Activated effector memory CD4-positive, alpha-beta T cell treated with Interleukin-2 at 50 U/mL for 16 hours (primary cell): ENCODE measurements at places on chromosomes 6 and 20.

DNA sequence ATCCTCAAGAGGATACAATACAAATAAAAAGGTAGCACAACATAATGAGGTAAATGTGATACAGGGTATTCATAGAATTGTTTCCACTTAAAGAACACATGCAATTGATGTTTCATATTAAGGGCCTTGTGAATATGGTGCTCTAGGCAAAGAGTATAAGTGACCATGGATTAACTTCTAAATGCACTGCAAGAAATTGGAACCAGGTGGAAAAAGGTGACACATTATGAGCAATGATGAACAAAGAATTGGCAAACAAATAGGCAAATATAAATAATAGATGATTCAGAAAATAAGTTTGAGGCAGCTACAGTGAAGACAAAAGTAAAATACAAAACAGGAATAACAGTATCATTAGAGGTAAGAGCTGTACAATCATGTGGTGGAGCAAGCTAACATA is 192.0 kb downstream of the GRIK2 start:
- no peak for DNase-seq

- no peak for DNase-seq
Observed at GRCh38 chr6:149782337-149782736, 32.8 kb downstream of the PCMT1 start.

- DNase-seq: no peak
Observed at GRCh38 chr6:164415832-164416563, 893.4 kb downstream of the C6orf118 start.

DNA sequence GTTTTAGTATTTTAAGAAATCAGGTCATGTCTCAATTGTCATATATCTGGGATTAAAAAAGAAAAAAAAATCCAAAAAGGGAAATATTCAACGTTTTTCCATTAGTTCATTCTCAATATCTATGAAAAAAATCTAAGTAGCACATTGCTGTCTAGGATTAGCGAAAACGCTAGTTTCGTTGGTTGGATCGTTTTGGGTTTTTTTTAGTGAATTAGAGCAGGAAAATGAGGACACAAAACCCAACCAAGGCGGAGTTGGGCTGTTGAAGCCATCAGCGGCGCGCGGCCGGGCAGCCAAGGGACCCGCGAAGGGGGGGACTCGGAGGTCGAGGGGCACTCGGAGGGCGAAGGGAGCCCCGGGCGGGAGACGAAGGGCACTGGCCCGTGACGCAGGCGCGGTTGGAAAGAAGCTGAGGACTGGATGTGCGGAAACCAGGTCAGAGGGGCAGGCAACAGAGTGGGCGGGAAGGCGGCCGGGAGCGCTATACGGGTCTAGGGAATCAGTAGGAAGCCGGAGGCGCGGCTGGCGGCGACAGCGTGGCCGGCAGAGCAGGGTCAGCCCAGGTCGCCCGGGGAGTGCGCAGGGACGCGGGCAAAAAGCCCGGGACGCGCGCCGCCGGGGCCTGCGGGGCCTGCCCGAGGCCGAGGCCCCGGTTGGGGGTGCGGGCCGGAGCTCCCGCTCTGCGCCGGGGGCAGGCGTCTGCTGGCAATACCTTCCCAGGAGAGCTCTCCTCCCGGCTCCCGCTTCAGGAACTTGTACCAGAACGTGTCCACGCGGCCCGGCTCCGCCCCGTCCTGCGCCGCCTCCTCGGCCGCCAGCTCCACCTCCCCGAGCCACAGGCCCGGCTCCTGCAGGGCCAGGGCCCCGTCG is 599 bp downstream of the EPM2A start:
- DNase-seq: peak; percentile 53

DNA sequence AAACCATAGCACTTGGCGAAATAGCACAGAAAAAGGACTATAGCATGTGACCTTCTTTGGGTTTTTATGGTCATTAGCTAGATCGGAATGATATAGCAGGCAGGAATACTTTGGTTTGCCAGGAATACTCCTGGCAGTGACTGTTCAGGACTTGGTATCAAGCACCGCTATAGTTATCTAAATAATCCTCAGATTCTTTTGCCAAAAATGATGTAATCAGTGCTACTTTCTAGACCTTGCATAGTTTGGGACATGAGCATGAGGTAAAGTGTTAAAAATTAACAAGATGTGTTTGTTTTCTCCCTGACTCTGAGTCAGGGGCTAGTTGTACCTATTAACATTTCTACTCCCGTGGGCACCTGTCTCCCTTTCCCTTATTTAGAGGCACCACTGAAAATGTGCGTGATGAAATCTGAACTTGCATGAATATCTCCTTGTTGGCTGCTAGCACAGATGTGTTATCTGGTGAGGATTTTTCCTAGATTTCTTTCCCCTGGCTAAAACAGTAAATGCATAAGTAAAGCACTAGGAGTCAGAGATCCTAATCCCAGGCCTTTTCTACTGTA is 511.0 kb downstream of the CDKAL1 start:
- DNase-seq: no peak

GRCh38 chr20:59240006-59240405 is 60.4 kb upstream of the EDN3 start:
- no peak for DNase-seq

GRCh38 chr20:63567386-63568169 is 6.5 kb downstream of the HELZ2 start:
- peak; percentile 39 for DNase-seq

GRCh38 chr6:40960742-40961430 is 78.1 kb downstream of the UNC5CL start:
- DNase-seq: no peak

DNA sequence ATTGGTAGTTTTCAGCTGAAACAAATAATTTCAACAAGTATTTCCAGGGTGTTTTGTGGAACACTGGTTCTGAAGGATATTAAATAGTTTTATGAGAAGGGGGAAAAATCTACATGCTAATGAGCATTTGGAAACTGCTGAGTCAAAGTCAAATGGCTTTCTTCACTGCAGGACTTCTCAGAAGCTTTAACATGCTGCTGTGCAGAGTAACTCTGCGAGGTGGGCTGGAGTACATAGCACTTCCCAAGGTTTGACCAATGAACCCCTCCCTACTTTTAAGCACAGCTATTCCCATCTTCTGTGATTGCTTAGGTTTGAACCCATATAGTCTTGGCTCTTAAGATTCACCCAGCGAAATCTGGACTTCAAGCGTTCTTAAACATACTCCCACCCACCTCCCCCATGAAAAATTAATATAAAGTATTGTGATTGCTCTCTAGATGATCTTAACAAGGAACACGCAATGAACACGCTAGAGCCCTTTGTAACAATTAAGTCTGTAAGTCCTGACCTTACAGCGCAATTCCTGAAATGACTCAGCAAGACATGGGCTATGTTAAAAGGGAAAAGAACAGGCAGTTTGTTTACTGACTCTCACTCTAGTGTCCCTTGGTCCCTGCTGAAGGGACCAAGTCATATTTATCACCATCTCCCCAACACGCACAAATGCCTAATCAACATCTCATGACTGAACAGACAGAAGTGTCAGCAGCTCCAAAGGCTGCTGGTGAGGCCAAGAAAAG is 105.2 kb downstream of the NFATC2 start:
- DNase-seq: no peak

DNA sequence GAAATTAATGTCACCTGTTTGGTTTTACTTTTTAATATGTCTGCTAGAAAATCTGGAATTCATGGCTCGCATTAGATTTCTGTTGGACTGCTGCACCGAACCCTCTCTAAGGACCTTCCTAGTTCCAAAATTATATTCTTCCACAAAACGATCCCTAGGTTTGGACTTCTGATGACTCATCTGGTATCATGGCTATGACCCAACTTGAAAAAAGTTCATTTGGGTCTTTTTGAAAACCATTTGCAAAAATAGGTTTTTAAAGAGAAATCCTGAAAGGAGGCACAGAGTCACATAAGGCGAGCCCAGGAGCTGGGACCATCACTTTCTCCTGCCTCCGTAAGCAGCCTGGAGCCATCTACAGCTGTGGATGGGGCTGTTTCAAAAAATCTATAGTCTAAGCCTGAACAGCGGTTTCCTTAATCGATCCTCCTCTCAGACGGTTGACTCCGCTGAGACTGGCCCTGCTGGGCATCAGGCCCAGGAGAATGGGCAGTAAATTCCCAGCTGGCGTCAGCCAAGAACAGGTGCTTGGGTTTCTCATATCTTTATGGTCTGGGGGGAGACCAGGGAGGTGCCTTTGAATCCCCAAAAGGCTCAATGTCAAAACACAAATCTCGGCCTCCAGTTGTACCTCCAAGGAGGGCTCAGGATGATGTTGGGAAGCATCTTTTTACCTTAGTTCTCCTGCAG is 44.6 kb downstream of the SLC24A3 start:
- no peak for DNase-seq

- DNase-seq: no peak
Observed at GRCh38 chr20:25218492-25218891, 23.0 kb downstream of the ENTPD6 start.

GRCh38 chr20:47150403-47151152 is 205.9 kb downstream of the ZMYND8 start:
- DNase-seq: no peak

DNA sequence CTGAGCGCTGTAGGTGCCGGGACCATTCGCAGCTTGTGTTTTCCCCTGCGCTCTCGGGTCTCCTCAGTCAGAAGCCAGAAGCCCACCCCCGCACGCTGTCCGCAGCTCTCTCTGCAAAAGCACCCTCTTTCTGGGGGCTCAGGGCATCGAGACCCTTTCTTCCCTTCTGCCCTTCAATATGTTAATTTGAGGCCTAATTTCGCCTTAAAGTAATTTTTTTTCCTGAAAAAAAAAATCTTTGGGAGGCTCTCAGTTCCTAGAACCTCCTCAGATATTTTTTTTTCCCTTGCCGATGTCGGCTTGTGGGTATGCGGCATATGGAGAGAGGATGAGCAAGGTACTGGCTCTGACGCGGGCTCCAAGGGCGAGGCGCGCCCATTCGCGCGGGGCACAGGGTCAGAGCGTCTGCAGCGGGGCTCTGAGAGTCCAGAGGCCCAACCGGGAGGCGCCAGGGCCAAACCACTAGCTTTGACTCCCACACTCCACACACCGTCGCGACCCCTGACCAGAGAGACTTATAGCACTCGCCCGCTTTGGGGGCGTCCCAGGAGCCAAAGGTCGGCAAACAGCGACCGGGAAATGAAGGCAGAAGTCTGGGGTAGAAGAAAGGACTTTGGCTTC is 893 bp downstream of the PRDM13 start:
- DNase-seq: no peak

DNA sequence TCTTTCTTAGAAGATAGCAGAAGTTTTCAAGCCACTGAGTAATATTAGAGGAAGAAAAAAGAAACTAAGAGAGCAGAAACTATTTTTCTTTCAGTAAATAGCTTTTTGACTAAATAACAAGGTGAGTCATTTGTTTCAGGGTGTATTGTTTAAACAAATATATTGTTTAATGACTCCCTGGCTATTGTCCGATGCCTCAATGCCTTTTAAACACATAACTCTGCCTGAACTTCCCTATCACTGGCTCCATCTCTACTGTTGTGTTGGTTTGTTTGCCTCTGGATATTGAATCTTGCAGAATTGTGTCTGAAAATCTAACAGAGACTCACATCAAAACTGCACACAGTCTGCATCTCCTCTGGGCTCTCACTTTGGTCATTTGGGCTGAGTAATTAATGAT is 19.6 kb upstream of the CLIC5 start:
- no peak for DNase-seq

- no peak for DNase-seq
Observed at GRCh38 chr20:29687438-29687837, 1570.0 kb upstream of the DEFB115 start.

DNA sequence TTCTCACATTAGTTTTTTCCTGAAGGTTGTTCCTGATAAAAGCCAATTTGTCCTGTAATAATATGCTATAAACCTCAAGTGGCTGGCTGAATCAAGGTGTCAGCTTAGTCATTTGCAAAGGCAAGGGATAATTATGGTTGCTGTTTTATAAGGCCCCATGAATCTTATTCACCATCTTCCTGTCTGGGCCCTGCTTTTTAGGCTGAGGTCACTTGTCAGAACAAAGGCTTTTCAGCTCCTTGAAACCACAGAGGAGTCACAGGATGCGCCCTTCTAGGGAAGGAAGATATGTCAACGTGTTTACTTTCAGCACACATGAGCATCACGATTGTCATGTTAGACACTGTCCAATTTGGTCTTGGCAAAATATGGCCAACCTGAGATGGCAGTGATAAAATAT is 64.8 kb upstream of the NAA20 start:
- DNase-seq: no peak

- peak; percentile 96 for DNase-seq
Observed at GRCh38 chr20:31723319-31724078, 831 bp upstream of the BCL2L1 start.

GRCh38 chr6:3809982-3810381 is 39.2 kb upstream of the FAM50B start:
- DNase-seq: no peak

- DNase-seq: no peak
Observed at GRCh38 chr6:39812853-39813533, 20.8 kb downstream of the DAAM2 start.

DNA sequence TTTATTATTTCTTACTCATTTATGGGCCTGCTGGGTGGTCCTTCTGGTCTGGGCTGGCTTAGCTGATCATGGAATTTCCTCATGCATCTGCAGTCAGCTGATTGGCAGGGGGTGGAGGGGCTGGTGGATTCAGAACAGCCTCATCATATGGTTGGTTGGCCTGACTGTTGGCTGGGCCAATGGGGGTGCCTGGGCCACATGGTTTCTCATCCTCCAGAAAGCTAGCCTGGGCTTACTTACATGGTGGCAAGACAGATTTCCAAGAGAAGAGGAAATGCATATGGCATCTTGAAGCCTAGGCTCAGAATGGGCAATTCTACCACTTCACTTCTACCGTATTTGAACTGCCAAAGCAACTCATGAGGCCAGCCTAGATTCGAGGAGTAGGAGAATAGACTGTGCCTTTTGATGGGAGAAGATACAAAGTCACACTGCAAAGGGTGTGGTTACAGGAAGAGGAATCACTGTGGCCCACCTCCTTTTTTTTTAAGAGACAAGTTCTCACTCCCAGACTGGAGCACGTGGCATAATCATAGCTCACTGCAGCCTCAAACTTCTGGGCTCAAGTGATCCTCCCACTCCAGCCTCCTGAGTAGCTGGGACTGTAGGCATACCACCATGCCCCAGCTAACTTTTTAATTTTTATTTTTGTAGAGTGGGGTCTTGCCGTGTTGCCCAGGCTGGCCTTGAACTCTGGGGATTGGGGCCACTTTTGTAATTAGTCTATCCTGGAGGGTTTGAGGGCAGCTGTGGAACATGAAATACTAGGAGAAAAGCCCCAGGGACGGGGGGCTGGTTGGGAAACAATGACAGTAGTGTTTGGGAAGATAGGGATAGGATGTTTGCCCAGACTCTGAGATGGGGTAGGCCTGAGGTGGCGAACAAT is 47.6 kb upstream of the RNF24 start:
- DNase-seq: no peak

- no peak for DNase-seq
Observed at GRCh38 chr6:158835616-158836221, 16.6 kb upstream of the EZR start.
